Left forelimb (tissue), 1 donor: ENCODE measurements at places on chromosomes 1 and 21.

GRCh38 chr1:99217599-99217998 lies 46.7 kb upstream of the PLPPR4 start:
- no peak for DNase-seq

- DNase-seq, result no peak
Measured at GRCh38 chr1:32937061-32937460, 27.5 kb downstream of the RNF19B start.

GRCh38 chr1:162193221-162193620 lies 123.7 kb downstream of the NOS1AP start:
- DNase-seq, result no peak

GRCh38 chr1:230869500-230869899 lies 1.2 kb upstream of the C1orf198 start:
- no peak for DNase-seq

DNA sequence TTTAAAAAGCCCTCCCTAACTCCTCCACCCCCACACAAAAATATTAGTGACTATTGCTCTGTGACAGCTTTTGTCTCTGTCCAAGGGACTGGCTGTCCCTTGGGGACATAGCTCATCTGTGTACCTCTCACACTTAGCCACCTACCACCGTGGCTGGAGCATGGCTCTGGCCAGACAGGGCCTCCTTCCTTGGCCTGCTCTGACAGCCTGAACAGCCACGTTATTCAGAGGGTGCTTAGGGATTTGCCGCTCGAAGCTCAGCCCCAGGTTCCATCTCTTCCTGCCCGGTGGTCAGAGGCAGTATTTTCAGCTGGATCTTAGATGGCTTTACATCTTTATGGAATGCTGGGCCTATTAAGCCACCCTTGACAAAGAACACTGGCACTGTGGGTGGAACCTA lies 6.1 kb upstream of the CELSR2 start:
- DNase-seq, result no peak

DNA sequence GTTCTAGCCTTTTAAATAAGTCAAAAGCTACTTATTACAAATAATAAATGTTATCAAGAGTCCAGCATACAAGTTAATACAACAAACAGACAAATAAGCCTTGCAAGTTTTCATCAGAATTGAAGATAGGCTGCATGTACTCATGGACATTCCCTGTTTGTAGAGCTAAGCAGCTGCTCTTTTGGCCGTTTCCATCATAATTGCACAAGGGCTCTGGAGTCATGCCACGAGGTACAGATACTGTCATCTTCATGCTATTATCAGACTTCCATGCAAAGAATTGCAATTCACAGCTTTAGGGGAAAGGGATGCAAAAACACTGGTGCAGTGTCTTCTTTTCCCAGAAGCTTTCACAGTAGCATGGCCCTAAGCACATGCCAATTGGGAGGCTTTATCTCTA lies 52.8 kb upstream of the TBX15 start:
- DNase-seq, result no peak

- DNase-seq, result no peak
Measured at GRCh38 chr1:42165511-42166210, 1.1 kb upstream of the GUCA2A start.

DNA sequence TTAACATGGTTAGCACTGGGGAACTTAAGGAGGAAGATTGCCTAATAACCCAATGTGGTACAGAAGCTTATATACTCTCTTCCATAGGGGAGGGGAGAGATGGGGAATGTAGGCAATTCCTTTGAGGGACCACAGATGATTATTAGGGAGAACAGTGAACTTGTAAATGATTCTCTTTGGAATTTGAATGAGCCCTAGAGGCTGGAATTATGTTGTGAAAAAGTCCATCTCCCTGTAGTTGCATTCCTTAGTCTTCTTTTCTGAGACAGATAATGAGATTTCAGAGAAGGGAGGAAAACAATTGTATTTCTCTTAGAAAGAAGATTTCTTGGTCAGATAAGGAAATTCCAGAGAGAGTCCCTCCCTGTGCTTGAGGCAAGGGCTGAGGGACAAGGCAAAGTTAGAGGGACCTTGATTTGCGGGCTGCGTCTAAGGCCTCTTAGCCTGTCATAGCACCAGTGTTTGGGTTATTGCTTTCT lies 89.0 kb upstream of the HMCN1 start:
- no peak for DNase-seq

- no peak for DNase-seq
Measured at GRCh38 chr1:159746666-159747065, 32.3 kb upstream of the CRP start.

- DNase-seq, result no peak
Measured at GRCh38 chr1:221576268-221576667, 165.6 kb downstream of the DUSP10 start.

DNA sequence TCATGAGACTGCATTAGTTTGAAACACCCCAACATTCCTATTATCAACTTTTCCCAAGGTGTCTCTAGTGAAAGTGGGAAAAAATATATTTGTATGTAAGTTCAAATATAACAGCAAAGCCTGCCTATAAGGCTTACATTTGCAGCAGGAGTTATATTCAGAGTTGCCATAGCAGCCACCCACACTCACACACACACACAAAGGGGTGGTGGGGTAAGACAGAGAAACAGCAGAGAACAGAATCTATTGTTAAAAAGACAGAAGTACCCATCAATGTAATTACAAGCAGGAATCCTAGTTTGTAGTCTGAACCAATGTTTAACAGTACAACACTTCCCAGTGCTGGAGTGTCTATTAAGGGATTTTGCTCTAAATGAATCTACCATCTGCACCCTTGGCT lies 55.0 kb downstream of the PLPPR5 start:
- no peak for DNase-seq

DNA sequence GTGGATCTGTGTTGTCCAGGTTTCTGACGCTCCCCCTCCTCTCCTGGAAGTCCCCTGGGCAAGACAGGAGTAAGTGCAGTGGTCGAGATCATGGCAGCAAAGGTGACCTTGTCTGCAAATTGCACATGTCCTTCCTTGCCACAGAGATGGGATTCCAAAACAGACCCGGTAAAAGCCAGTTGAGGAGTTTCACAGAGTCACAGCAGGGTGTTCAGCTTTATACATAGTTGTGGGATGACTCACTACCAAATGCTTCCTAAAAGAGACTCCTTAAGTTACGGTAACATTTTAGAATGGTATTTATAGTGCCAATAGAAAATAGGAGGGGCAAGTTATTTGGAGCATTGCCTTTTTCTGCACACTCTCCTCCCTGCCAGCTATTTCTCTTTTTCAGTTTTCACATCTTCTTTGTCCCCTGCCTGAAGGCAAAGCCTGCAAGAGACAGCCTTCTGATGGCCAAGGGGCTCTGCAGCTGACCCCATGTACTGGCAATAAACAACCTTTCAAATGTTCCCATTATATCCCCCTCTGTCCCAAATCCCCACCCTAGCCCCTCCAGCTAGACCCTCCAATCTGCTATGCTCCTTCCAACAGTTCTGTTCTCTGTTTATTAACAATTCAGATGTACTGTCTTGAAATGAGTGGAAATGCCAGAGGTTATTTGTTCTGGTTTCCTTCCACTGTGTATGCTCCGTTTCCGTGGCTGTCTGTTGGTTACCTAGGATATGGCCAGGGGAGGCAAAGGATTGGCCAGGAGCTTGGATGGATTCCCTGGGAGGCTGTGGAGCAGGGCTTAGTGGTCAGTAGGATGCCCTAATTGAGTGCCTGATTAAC lies 115.0 kb downstream of the TGFB2 start:
- DNase-seq, result peak; percentile 69

GRCh38 chr1:234887016-234887900 lies 241.4 kb downstream of the TOMM20 start:
- no peak for DNase-seq

DNA sequence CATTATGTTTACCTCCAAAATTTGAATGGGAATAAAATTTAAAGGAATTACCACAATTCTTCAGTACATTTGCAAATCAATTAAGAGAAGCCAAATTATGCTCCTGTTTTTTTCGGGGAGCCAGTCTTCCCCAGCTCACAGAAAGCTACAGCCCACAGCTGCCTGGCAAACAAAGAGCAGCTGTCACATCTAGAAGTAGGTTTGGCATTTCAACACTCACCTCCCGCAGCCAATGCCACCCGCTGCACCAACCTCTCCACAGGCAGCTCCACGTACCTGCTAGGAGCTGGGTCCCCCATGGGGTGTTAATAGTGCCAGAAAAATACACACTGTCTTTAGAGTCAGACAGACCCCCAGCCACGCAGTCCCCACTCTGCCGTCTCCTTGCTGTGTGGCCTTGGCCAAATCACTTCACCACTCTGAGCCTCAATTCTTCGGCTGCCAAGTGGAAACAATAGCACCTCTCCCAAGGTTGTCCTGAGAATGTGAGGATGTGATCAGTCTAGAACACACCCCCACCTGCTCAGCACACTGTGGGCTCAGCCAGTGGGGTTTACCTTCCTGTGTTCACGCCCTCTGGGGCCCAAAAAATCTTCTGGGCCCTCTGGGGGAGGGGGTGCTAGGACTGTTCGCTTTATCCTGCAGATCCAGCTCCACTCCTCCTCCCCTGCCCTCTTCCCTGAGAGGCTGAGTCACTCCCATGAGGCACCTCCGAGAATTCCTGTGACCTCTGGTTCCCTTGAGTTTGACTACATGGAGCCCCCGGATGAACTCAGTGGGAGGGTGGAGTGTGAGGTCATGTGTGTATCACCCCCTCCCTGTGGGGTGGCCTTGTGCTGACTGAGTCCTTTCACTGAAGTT lies 204.3 kb upstream of the GRIK3 start:
- no peak for DNase-seq

DNA sequence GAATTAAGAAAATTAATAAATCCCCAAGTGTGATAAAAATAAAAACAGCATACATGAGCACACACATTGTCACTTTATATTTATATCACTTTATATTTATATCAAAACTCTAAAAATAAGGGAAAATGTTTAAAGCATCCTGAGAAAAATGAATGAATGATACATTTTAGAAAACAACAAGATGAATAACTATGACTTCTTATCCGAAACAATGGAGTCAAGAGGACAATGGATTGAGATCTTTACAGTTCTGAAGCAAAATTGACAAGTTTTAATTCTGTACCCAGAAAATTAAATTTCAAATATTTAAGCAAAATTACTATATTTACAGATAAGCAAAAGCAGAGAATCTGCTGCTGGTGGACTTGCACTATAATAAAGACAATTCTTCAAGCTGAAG lies 512.6 kb downstream of the MRPL39 start:
- no peak for DNase-seq

DNA sequence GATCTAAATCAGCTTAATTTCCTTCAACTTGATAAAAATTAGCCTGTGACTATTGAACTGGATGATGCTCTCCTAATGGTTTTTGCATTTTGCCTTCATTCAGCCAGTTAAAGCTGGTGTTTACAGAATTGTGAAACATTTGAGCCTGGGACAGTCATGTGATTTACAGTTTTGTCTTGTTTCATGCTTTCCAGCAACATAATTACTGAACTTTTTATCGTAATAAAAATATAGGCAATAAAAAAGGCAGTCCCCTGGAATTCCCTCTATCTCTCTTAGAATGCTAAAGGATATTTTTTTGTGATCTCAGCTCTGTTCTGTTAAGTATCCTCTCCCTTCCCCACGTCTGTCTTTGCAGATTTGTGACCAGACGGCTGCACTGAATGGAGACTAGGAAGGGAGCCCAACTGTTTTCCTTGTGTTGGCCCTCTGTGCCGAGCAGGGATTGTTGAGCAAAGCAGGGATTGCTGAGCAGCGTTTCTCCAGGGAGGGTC lies 70.3 kb upstream of the RGL1 start:
- no peak for DNase-seq

- no peak for DNase-seq
Measured at GRCh38 chr1:27543284-27543683, 53.3 kb upstream of the WASF2 start.

- DNase-seq, result no peak
Measured at GRCh38 chr21:43297391-43297981, 128.7 kb downstream of the CRYAA start.

DNA sequence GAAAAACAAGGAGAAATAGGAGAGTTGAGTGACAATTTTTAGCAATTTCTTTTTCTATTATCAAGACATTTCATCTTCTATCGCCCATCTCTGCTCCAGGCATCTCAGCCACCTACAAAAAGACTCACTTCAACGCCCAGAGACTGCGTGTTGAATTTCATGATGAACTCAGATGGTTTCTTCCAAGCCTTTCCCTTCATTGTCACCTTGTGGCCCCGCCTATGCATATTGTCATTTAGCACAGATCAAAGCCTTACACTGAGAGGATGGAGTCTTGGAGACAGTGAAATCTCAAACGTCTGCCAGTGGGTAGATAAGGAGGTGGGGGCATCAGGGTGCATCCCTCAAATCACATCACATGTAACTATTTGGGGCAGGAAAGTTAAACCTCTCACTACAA lies 319.4 kb downstream of the SIPA1L2 start:
- DNase-seq, result no peak

- DNase-seq, result no peak
Measured at GRCh38 chr1:204250428-204251030, 36.7 kb upstream of the GOLT1A start.

GRCh38 chr1:230381049-230381467 lies 45.1 kb downstream of the PGBD5 start:
- no peak for DNase-seq

GRCh38 chr1:168476588-168477385 lies 67.0 kb downstream of the XCL2 start:
- no peak for DNase-seq

DNA sequence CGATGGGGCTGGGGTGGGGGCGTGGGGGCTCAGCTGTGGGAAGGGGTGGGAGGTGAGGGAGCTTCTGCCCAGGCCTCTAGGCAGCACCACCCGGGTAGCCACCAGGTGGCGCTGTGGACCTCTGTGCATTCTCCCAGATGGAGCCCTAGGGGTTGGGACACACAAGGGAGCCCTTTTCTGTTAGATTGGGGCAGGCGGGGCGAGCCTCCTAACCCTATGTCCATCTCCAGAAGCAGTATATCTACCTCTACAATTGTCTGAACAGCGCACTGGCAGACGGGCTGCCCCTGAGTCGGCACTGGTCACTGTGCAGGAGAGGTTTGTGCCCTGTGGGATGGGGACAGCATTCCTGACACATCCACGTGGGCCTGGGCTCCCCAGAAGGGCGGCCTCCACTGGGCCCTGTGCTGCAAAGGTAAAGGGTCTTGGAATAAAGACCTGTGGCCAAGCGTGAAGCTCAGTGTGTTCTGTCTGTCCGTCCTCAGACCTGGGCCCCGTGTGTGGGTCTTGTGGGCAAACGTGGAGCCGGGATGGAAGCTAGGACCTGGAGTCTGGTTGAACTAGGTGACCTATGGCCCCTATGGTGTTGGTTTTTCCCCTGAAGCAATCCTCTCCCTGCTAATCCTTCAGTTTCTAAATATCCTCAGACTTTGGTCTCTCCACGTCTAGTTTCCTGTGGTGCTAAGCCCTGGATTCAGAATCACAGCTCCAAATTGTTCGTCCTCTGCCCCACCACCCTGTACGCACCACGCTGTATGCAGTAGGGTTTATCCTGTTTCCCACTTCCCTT lies 4.4 kb upstream of the LGR6 start:
- DNase-seq, result no peak

DNA sequence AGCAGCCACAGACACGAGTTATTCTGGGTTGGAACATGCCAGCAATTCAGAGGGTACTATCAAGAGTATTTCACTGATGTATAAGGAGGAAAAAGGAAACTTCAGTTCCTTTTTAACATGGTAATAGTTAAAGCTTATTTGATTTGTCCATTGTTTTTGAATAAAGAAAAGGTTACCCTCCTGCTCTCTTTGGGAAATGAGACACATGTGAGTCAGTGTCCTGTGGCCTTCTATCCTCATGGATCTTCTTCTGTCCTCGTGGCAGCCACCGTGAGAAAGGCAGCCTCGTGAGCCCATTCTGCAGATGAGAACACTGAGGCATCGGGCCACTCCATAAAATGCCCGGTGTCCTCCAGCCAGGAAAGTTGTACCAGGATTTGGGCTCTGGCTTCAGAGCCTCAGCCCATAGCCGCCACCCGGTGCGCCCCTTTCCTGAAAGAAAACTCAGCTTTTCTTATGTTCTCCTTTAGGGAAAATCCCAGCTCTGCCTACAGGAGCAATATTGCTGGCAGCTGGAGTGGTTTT lies 24.8 kb downstream of the KCNAB2 start:
- DNase-seq, result no peak
